ENCODE measurements at places on chromosomes 11 and 22.
A peak's percentile ranks its signal among the peaks of the same experiment; 100 is the strongest.

GRCh38 chr11:113806406-113806805 lies 26.8 kb downstream of the CLDN25 start:
- no peaks in the 10 kb centered on the region for H3K27me3 ChIP-seq
- H3K36me3 ChIP-seq = peaks cover 86% of the 10 kb centered on the region
- H3K4me1 ChIP-seq = peaks cover 1% of the 10 kb centered on the region
- H3K27ac ChIP-seq = no peak overlapping the region
- no peak for DNase-seq
- no peak overlapping the region for H3K4me3 ChIP-seq

- DNase-seq = no peak
- peaks cover 52% of the 10 kb centered on the region for H3K36me3 ChIP-seq
- no peak overlapping the region for H3K4me3 ChIP-seq
- peaks cover 13% of the 10 kb centered on the region for H3K4me1 ChIP-seq
- no peaks in the 10 kb centered on the region for H3K27me3 ChIP-seq
Measured at GRCh38 chr22:47168441-47168840, 406.0 kb downstream of the TBC1D22A start.

DNA sequence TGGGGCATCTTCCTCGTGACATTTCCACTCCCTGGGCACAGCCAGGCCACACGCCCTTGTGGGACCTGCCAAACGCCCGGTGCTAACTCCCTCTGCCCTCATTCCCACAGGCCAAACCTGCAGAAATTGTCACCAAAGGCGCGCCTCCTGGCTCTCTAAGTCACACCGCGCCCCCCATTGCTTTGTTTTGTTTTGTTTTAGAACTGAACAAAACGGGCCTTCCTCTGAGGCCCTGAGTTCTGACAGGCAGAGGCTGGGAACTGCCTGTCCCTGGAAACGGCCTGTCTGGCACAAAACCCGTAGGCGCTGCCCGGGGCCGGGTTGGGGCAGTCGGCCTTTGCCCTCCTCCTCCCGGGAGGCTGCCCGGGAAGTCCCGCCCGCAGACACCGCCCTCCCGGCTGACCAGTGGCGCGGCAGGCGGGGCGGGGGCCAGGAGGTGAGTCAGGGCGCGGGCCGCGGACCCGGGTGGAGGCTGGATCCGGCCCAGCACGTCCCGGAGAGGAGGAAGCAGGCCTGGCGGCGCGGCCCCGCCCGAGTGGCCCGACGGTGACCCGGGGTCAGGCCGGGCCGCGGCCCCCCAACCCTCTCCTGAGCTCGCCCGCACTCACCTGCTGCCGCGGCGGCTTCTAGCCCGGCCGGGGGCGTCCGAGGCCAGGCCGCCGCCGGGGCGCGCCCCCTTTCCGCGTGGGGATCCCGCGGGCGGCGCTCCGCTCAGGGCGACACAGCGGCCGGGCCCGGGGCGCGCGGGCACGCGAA lies 465 bp downstream of the SUN2 start:
- no peaks in the 10 kb centered on the region for H3K27me3 ChIP-seq
- H3K36me3 ChIP-seq = peaks cover 26% of the 10 kb centered on the region
- DNase-seq = peak; percentile 67
- peak overlapping the region; percentile 99 for H3K27ac ChIP-seq

DNA sequence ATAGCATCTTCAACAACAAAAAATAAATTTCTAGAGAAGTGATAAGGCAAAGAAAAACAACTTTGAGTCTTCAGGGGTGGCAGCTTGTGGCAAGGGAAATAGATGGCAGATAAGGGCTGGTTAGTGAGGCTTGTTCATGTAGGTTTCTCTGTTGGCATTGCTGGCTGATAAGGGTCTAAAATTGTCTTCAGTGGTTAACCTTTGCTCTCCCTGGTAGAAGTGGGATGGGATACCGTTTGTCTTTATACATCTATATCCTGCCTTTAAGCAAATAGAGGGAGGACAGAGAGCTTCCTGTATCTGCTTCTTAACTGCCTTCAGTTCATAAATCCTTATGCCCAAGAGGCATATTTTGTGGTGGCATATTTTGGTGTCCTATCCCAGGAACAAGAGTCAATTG lies 57.1 kb downstream of the TRAF6 start:
- peaks cover 23% of the 10 kb centered on the region for H3K4me1 ChIP-seq
- H3K4me3 ChIP-seq = no peak overlapping the region
- DNase-seq = no peak

GRCh38 chr22:45413368-45414211 lies at the start of the genes RIBC2 and SMC1B:
TSS of gene RIBC2 (plus strand) at chr22:45413693. CDS start at chr22:45413887, 194 bp downstream.
TSS of gene SMC1B (minus strand) at chr22:45413599. CDS start at chr22:45413567, 32 bp downstream.
- peaks cover 13% of the 10 kb centered on the region for H3K4me1 ChIP-seq
- no peaks in the 10 kb centered on the region for H3K36me3 ChIP-seq
- H3K4me3 ChIP-seq = peak within 1 kb of the TSS; percentile 79
- H3K27me3 ChIP-seq = peaks cover 2% of the 10 kb centered on the region
- peak within 1 kb of the TSS; percentile 50 for H3K27ac ChIP-seq
- peak; percentile 59 for DNase-seq

GRCh38 chr11:3085052-3085451 lies 27.8 kb upstream of the CARS1 start:
- H3K27ac ChIP-seq = no peak overlapping the region
- no peak for DNase-seq
- no peaks in the 10 kb centered on the region for H3K36me3 ChIP-seq
- no peak overlapping the region for H3K4me3 ChIP-seq
- no peaks in the 10 kb centered on the region for H3K4me1 ChIP-seq

GRCh38 chr11:68654978-68655377 lies 29.4 kb upstream of the GAL start:
- H3K4me1 ChIP-seq = peaks cover 3% of the 10 kb centered on the region
- H3K27me3 ChIP-seq = peaks cover 19% of the 10 kb centered on the region
- no peak overlapping the region for H3K4me3 ChIP-seq
- no peaks in the 10 kb centered on the region for H3K36me3 ChIP-seq

DNA sequence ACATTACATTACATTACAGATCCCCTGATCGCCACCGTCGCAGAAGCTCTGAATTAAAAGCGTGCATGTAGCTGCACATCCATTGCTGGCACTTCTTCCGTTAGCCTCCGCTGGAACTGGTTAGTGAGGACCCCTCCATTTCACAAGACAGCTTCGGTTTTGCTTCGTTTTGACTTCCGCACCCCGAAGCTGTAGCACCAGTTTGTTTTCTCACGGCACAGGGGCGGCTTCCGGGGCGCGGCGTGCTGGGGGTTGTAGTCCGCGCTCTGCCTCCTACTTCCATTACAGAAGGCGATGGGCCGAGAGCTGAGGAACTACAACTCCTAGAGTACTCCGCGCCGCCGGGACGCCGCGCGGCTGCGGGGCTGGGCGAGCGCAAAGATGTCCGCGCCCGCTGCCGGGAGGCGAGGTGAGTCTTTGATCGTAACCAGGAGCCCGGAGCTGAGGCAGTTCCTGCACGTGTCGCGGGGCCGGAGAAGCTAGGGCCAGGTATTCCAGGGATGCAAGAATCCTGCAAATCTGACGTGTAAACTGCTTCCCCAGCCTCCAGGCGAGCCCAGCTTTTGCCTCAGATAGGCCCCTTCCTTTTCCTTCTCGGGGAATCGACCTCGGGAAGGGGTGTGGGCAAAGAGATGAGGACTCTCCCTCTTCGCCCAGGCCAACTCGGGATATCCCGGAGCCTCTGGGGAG lies at the start of gene PEX26:
Gene PEX26 (plus strand): TSS at position 352 of the 690 bp plus-strand sequence. CDS start 387 bp downstream, outside the sequence.
- peak within 1 kb of the TSS; percentile 95 for H3K4me3 ChIP-seq
- H3K36me3 ChIP-seq = peaks cover 37% of the 10 kb centered on the region
- no peaks in the 10 kb centered on the region for H3K27me3 ChIP-seq

GRCh38 chr11:46049325-46049897 lies 71.8 kb downstream of the PHF21A start:
- no peak for DNase-seq
- no peak overlapping the region for H3K4me3 ChIP-seq
- no peaks in the 10 kb centered on the region for H3K4me1 ChIP-seq
- H3K27me3 ChIP-seq = no peaks in the 10 kb centered on the region

DNA sequence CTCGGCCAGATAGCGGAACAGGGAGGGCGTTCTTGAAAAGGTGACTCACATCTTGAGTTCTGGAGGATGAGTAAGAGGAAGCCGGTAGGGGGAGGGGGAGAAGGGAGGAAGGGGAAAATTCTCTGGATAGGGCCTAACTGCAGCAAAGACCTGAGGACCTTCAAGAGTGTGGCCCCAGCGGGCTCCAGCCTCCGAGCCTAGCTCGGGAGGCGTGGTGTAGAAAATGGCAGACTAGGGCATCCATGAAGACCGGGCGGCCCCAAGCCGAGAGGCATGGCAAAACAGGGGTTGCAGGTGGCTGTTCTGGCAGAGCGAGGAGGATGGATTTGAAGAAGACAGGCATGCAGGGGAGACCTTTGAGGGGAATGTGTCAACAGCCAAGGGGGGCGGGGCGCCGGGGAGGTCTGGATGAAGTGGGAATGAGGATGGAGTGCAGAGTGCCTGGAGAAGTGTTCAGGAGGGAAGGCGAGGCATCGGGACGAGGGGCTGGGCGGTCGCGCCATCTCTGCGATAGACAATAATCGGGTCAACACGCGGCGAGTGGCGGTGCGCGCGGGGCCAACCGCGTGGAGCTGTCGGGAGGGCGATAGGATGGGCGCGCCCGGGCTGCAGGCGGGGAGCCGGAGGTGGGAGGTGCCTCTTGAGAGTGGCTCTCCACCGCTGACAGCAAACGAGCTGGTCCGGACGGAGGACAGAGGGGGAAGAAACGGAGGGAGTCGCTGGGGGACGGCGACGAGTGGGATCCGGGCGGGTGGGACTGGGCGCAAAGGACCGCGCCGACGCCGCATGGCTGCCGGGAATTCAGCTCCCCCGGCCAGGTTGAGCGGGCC lies 40.0 kb upstream of the CREB3L1 start:
- no peak overlapping the region for H3K27ac ChIP-seq
- H3K27me3 ChIP-seq = peaks cover 44% of the 10 kb centered on the region
- peak overlapping the region; percentile 77 for H3K4me3 ChIP-seq
- H3K4me1 ChIP-seq = peaks cover 22% of the 10 kb centered on the region
- no peaks in the 10 kb centered on the region for H3K36me3 ChIP-seq

- no peak overlapping the region for H3K4me3 ChIP-seq
- H3K36me3 ChIP-seq = no peaks in the 10 kb centered on the region
- peaks cover 14% of the 10 kb centered on the region for H3K27me3 ChIP-seq
- H3K4me1 ChIP-seq = no peaks in the 10 kb centered on the region
Measured at GRCh38 chr11:68968306-68969250, 12.2 kb downstream of the MRGPRD start.

- H3K27ac ChIP-seq = no peak overlapping the region
- H3K36me3 ChIP-seq = no peaks in the 10 kb centered on the region
- H3K27me3 ChIP-seq = peaks cover 3% of the 10 kb centered on the region
- H3K4me3 ChIP-seq = no peak overlapping the region
- no peak for DNase-seq
Measured at GRCh38 chr11:115330684-115331482, 173.3 kb downstream of the CADM1 start.

DNA sequence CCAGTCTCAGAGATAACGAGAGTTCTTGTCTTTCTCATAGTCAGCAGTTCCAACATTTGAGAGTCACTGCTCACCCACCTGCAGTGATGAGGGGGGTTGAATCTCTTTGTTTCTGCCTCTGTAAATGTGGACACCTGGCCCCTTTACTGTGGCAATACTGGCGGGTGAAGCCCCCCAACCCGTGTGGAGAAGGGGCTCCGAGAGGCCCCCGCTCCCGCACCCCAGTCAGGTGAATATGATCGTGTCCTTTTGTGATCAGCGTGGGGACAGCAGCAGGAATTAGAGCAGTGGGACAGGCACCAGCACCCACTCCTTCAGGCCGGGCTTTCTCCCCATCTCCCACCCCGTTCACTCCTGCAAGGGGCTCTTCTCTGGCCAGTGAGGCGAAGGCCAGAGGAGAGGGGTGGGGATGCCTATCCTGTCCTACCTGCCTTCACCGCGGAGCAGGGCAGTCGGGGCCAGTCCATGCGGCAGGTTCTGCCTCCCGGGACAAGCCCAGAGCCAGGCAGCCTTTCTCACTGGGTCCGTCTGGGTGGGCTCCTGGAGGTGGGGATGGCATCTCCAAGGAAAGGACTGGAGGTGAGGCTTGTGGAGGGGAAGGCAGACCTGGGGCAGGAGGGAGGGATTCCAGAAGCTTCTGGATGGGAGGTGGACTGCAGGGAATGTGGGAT lies 12.7 kb upstream of the CELSR1 start:
- H3K4me1 ChIP-seq = peaks cover 3% of the 10 kb centered on the region
- H3K36me3 ChIP-seq = no peaks in the 10 kb centered on the region
- peaks cover 48% of the 10 kb centered on the region for H3K27me3 ChIP-seq
- no peak for DNase-seq

- no peak for DNase-seq
- H3K27me3 ChIP-seq = no peaks in the 10 kb centered on the region
- H3K4me1 ChIP-seq = no peaks in the 10 kb centered on the region
- no peak overlapping the region for H3K27ac ChIP-seq
- H3K36me3 ChIP-seq = no peaks in the 10 kb centered on the region
Measured at GRCh38 chr11:84045146-84045545, 759.0 kb upstream of the CCDC90B start.

DNA sequence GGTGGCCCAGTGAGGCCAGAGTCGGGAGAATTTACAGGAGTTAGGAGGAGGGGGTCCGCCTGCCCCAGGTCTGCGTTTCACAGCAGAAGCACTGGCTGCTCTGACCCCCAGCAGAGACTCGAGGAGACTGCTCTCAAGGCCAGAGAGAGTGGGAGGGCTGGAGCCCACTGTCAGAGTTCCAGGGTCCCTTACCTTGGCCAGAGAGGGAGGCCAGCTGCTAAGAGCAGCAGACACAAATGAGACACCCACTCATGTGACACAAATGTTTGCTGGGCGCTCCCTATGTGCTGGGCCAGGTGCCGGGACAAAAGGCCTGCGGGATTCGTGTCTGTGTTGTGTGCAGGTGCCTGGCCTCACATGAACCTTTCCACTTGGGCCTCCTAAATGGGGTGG lies 2.8 kb upstream of the TNFRSF13C start:
- no peak for DNase-seq
- H3K4me1 ChIP-seq = peaks cover 85% of the 10 kb centered on the region
- no peaks in the 10 kb centered on the region for H3K27me3 ChIP-seq
- H3K36me3 ChIP-seq = peaks cover 15% of the 10 kb centered on the region
- peak overlapping the region; percentile 82 for H3K4me3 ChIP-seq
- peak overlapping the region; percentile 94 for H3K27ac ChIP-seq

DNA sequence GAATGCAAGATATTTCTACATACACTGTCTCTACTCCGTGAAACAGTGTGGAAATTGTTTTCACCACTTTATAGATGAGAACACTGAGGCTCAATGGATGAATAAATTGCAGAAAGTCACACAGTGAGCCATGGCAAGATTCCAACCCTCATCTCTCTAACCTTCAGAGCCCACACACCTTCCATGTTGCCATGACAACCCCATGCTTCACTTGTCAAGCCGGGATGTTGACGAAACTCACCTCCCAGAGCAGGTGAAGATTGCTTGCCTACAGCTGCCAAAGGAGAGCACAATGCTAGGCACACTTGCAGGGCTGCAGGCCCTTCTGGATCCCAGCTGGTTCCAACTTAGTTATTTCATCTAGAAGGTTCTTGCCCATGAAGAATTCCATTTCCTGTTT lies 71.4 kb upstream of the SEZ6L start:
- no peak overlapping the region for H3K4me3 ChIP-seq
- H3K4me1 ChIP-seq = no peaks in the 10 kb centered on the region
- peaks cover 16% of the 10 kb centered on the region for H3K27me3 ChIP-seq
- no peaks in the 10 kb centered on the region for H3K36me3 ChIP-seq
